ENCODE measurements at places on chromosomes 6 and 20.

GRCh38 chr20:41702647-41703046 lies 84.5 kb upstream of the CHD6 start:
- no peak for DNase-seq

DNA sequence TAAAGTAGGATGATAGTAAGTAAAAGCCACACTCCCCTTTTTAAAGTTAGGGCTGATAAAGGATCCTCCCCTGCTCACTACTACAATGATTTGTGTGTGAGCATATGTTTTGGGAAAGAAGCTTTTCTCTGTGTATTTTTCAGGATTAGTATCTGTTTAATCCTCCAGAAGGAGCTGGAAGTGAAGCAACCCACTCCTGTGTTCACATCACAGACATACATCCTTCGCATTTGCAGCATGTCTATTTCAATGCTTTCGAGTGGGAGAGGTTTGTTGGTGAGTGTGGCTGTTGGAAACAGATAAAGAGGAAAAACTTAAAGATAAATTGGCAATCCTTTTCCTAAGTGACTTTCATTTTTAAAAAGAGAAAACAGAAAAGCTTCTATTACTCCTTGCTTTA lies 31.6 kb upstream of the RGS17 start:
- no peak for DNase-seq

- DNase-seq: no peak
Observed at GRCh38 chr20:40957265-40957760, 71.3 kb upstream of the TOP1 start.

GRCh38 chr6:157376706-157377230 lies 4.2 kb upstream of the ZDHHC14 start:
- no peak for DNase-seq

- peak; percentile 35 for DNase-seq
Observed at GRCh38 chr6:24357336-24358218, at the start of gene DCDC2. Gene DCDC2 (minus strand): TSS chr6:24358059. CDS start chr6:24357750, 309 bp downstream.

All from hematopoietic multipotent progenitor cell treated with erythropoietin and hydrocortisone succinate and interleukin-3 and kit ligand, for 6 days (in vitro differentiated cells).